ENCODE measurements at places on chromosomes 13 and 19.

DNA sequence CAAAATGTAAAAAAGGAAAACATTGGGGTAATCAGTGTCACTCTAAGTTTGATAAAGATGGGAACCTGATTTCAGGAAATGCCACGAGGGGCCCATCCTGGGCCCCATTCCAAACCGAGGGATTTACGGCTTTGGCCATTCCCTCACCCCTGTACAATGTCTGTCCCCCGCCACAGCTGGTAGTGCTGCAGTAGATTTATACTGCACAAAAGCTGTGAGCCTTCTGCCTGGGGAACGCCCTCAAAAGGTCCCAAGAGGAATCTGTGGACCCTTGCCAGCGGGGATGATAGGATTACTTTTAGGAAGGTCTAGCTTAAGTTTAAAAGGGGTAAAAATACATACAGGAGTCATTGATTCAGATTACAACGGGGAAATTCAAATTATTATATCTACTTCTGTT lies 173.4 kb upstream of the SGCG start:
- no peak for DNase-seq

DNA sequence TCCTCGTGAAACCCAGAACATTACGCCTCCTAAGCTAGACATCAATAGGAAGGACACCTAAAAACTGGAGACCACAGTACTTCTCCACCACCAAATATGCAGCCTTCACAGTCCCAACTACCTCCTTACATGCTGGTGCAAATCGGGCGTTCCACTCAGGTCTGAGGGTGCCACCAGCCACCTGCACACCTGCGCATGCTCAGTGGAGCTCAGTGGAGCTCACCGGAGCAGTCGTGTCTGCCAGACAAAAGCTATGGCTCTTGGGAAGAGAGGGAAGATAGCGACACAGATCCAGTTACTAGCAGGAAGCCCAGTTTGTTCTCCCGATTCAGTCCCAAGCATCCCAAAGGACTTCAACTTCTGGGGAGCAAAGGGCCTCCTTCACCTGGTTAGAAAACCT lies 237.1 kb downstream of the TSHZ3 start:
- no peak for DNase-seq

DNA sequence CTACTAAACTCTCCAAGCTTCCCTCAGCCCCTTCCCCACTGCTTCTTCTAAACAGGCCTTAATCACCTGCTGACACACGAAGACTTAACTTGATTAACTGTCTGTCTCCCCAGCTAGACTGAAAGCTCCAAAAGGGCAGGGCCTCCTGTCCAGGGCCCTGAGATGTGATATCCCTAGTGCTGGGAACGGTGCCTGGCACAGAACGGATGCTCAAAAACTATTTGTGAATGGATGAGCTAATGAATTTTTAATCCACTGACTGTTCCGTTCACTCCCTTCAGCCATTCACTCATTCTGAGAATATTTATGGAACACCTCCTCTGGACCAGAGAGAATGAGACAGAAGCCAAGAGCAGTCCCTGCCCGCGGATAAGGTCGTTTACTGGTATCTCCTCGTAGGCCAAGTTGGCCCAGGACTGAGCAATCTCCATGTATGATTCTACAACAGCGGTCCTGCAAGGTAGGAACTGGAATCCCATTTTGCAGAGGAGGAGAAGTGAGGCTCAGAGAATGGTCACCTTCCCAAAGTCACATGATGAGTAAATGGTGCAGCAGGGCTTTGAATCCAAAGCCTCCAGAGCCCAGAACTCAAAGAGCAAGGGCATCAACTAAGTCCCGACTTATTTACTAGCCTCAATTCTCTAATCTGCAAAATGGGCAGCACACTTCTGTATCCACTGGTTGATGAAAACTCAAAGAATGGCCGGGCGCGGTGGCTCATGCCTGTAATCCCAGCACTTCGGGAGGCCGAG lies 3.4 kb downstream of the DMWD start:
- no peak for DNase-seq

DNA sequence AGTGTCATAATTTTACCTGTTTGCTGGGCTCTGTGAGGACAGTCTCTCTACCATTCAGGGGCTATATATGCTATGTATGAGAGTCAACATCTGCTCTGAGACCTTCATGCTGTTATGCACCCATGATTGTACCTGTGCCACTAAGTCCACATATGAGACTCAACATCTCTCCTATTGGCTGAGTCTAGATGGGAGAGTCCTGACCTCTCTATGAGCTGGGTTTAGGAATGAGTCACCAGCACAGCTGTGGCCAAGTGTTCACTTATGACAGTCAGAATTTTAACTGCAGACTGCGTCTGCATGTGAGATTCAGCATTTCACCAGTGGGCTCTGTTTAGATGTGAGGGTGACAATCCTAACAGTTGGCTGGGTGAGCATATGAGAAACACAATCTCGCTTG lies 49.5 kb downstream of the ZNF729 start:
- no peak for DNase-seq

DNA sequence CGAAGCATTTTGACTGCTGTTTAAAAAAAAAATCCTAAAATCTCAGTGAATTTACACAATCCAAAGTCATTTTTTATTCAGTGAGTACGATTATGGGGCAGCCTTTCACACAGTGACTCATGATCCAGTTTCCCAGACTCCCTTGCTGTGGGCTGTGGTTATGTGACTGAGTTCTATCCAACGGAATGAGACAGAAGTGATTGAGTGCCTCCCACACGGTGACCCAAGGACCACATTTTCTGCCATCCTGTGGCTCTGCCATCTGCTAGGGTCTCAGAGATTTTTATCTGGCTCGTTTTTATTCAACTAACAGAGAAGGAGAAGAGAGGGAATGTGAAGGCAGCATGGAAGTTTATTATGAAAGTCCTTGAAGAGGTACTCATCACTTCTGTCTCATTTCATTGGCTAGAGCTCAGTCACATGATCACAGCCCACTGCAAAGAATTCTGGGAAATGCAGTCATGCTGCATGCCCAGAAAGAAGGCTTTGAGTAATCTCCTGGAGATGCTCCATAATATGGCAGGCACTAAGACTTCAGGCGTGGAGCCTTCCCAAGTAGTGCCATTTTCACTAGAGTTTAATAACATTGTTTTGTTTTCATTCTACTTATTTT lies 999.4 kb downstream of the UQCRFS1 start:
- DNase-seq: no peak

- DNase-seq: no peak
Observed at GRCh38 chr13:47337781-47338507, 441.1 kb upstream of the HTR2A start.

- DNase-seq: no peak
Observed at GRCh38 chr19:57701625-57702024, 7.4 kb downstream of the ZNF154 start.

- peak; percentile 62 for DNase-seq
Observed at GRCh38 chr19:8363803-8364771, at the start of gene ANGPTL4. ANGPTL4 (plus strand) TSS chr19:8364155; CDS start chr19:8364322, 167 bp downstream.

DNA sequence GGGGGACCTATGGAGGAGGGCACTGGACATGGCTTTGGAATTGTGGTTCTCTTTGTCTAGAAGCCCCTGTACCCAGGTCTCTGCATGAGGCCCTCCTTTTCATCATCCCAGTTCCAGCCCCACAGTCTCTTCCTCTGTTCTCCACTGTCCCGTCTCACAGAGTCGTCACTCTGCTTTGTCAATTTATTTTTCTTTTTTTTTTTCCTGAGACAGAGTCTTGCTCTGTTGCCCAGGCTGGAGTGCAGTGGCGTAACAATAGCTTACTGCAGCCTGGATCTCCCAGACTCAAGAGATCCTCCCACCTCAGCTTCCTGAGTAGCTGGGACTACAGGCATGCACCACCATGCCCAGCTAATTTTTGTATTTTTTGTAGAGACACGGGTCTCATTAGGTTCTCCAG lies 619 bp upstream of the EXOC3L2 start:
- DNase-seq: no peak

Measured in activated CD8-positive, alpha-beta memory T cell treated with anti-CD3 and anti-CD28 coated beads, Interleukin-2, amount 50 U/mL, for 4 hours (primary cell).